Activated naive CD4-positive, alpha-beta T cell (primary cell): ENCODE measurements at places on chromosomes 12 and 14.

GRCh38 chr12:83634726-83635267 is 948.1 kb downstream of the TMTC2 start:
- DNase-seq, result no peak

GRCh38 chr14:67059596-67059995 is 129.6 kb upstream of the GARIN2 start:
- no peak for DNase-seq

- DNase-seq, result no peak
These were observed 122.9 kb downstream of the MYRFL start for GRCh38 chr12:69947897-69948296.

DNA sequence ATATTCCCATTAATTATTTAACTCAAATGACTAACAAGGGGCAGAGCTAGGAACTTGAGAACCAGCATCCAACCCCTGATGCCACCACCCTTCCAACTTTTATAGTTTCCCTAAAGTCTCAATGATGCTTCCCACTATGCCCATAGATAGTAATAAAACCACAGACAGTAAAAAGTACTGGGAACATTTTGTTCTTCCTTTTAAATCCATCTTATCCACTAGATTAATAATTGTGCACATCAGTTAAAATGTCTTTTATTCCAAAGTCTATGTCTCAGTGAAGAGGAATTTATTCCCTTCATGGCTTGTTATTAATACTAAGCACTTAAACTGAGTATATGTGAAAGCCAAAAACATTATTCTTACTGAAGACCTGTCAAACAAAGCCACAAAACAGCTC is 45.8 kb downstream of the SINHCAF start:
- no peak for DNase-seq

DNA sequence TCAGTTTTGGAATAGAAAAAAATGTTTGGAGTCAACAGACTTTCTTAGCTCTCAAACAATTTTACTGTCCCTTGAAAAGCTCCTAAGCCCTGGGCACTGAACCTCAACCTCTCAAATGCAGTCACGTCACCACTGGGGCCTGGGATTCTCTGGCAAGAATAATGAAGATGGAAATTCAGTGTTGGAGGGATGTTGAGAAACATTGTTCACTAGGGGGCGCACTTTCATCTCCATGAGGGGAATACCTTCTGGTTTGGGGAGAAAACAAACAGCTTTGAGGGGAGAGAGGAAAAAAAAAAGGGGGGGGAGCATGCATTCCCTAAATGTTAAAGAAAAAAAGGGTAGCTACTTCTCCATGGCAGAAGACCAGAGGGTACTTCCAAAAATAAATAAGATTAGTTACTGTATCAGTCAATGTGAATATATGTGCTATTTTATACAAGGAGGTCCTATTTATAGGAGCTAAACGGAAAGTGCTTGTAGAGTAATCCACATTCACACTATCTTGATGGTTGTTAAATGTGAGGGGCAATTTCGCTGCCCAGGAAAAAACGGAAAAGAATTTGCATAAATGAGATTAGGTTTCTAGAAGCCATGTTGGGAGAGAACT is 5.8 kb upstream of the TBPL2 start:
- DNase-seq, result no peak

DNA sequence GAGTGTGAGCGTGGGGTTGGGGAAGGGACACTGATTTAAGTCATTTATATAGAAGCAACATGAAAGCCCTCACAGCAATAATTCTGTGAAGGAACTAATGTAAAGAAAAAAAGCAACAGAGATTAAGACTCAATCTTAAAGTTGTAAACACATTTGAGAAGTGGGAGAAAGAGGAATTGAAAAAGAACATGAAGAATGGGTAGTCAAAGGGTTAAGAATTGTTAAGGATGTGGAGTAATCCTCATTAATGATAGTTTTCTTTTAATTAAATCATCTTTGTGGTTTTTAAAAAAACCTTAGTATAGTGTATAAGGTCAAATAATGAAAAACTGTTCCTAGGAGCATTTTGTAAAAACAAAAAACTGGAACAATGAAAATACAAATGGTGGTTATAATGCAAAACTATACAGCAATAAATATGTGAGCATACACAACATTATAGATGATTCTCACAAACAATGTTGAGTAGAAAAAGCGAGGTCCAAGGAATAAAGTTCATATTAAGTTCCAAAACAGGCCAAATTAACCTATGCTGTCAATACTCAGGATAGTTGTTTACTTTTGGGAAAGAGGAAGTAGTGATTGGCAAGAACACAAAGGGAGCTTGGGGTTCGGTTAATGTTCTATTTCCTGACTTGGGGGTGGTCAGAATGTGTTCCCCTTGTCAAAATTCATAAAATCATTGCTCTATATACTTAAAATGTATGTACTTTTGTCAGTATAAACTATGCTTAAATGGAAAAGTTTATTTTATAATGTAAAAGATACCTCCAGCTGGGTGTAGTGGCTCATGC is 120.4 kb upstream of the ATF7IP start:
- no peak for DNase-seq

DNA sequence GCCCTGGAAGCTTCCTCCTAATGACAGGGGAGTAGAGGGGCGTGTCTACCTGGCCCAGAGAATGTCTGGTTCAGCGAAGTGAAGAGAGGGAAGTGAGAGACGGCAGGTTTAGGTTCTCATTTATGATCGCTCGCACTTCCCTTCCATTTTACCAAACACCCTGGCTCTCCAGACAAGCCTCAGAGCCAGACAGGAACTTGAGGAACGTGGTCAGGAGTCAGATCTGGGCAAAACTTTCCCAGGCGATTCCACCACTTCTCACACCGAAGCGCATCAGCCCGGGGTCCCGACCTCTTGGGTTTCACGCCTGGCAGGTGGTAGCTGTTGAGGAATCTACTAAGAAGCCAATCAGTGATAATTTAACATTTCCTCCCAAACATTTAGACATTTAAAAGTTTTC is 21.3 kb downstream of the ACTN1 start:
- no peak for DNase-seq

DNA sequence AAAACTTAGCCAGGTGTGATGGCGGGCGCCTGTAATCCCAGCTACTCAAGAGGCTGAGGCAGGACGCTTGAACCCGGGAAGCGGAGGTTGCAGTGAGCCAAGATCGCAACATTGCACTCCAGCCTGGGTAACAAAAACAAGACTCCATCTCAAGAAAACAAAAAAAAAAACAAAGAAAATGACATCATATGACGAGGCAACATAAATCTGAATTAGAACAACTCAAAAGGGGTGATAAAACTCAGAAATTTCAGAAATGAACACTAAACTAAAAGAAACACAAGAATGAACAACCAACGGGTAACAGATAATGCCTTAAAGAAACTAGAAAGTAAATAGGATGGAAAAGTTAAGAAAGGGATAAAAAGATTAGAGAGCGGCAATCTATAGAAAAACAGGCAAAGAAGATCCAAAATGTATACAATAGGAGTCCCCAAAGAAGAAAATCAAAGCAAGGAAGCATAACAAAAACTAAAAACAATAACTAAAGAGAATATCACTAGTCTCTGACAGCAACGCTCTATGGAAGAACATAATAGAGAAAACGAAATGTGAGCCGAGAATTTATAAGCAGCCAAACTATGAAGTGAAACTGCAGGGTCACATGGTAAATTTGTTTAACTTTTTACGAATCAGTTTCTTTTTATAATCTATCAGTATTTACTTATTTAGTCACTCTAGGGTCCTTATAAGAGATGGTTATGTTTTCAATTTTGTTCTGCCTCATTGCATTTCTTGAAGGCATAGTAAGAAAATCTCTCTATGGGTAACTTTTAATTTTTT is 45.7 kb downstream of the SPPL3 start:
- DNase-seq, result no peak
